Activated CD4-positive, CD25-positive, alpha-beta regulatory T cell treated with anti-CD3 and anti-CD28 coated beads, Interleukin-2, amount 50 U/mL, for 24 hours (primary cell): ENCODE measurements at places on chromosomes 2 and 18.
A peak's percentile ranks its signal among the peaks of the same experiment; 100 is the strongest.

DNA sequence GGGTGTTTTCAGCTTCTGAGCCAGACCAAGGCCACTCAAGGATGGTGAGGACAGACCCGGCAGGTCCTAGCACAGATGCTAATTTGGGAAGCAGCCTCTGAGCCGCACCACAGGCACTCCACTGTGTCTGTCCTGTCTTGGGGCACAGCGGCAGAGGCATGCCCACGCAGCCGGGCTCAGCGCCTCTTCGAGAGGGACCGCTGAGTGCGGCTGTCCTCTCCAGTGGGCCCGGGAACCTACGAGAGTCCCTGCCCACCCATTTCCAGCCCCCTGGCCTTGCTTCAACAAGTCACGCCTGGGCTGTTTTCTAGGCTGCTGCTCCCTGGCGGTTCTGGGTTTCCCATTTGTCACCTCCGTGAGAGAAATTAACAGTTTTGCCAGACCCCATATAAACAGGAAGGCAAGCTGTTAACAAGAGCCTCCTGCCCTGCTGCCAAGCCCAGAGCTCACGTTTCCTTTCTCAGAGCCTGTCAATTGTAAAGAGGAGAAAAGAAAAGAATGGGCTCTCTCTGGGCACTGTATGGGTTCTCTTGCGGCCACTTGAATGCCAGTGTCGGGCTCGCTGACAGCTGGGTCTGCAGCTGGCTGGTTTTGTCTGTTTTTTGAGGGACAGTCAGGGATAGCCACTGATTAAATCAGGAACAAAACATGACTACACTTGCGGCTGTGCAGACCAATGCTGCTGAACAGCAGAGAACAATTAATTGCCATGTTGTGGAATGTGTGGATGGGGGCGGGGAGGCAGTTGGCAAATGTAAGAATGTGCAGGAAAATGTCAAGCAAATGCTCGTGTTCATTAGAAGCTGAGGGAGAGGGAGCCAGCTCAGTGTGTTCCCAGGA is 30.6 kb downstream of the TMEM17 start:
- peak; percentile 27 for ATAC-seq

DNA sequence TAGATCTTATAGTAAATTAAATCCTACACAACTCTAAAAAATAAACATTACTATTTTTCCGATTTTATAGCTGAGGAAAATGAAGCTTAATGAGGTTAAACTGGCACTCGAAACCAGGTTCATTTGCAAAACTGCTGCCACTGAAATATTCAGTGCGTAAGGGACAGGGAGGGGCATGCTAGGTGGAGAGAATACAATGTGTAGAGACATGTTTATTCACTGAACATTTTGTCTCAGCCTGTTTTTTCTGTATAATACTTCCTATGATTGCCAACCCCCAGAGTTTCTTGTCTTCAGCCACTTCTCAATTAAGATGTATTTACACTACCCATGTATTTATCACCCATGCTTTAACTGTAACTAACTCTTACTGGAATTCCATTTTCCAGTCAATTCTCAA is 31.6 kb upstream of the ZNF804A start:
- ATAC-seq: no peak

DNA sequence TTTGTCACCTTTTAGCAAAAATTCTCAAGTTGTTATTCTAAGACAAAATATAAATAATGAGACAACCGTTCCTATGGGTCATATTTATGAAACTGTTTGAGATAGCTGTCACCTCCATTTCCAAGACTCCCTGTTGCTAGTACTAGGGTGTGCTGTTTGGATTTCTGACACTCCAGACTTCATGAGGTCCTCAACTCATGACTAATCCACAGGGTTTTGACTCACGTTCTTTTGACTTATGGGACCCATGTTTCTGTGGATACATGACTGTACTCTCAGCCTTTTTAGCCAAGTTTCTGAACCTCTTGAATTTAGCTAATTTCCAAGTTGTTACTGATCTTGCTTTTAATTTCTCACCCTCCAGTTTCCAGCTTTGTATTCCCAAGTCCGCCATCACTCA is 178.7 kb upstream of the FAM98A start:
- no peak for ATAC-seq

DNA sequence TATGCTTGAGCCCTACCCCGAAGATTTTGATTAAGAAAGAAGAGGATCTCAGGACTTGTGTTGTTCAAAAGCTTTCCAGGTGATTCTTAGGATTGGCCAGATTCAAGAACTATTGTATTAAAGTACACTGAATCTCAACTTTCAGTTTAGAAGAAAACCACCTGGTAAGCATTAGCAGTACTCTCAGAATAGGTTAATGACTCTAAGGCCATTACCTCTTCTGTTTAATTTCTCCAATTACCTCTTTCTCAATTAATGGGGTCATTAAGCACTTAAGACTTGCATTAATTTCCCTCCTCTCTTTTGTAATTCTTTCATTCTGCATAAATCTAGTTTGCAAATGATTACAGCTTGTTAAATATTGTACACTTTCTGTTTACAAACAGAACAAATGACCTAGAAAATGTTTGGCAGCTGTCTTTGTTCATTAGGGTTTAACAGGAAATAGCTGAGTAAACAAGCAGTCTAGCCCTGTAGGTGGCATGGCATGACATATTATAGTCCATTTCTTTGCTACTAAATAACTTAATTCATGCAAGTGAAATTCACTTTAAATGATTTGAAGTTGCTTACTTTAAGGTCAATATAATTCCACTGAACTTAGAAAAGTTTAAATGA is 20.4 kb upstream of the TDRD15 start:
- ATAC-seq: no peak

- ATAC-seq: no peak
These were observed 118.7 kb upstream of the KCTD1 start for GRCh38 chr18:26667046-26667445.

DNA sequence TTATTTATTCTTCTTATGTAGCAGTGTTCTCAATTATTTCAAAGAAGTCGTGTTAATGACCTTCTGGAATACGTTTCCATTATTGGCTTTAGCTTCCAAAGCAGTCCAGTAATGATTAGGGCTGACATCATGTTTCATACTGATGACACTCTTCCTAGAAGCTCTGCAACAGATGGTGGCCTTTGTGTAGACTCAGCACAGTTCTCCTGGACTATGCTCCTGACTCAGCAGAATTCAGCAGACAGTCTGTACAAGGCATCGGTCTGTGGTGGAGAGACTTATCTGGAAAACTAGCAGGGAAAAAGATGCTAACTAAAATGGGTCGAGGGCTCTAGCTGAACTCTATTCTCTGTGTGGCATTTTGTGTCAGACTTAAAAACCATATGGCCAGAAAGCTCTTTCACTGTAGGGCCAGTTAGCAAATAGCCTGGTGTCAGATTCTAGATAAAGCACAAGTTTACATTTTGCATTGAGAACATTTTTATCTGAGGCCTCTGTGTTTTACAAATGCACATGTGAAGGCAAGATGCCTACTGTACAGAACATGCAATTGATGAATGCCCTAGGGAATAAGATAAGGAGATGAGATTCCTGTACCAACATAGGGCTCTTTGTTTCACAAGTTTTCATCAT is 35.1 kb downstream of the GULP1 start:
- ATAC-seq: no peak

DNA sequence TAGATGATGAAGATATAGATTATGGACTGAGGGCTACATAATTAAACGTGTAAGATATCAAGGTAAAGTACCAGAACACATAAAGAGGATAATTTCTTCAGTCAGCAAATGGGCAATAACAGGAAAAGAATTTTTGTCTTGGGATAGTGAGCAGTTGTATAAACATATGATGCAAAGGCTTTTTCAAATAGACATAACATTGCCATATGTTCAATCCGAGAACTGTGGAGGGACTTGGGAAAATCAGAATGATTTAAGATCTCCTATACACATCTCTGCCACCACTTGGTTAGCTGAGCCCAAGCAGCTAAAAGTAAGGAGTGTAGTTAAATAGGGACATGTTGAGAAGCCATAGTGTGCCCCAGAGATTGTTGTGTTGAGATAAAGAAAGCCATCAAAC is 287.6 kb upstream of the ZNF521 start:
- no peak for ATAC-seq

DNA sequence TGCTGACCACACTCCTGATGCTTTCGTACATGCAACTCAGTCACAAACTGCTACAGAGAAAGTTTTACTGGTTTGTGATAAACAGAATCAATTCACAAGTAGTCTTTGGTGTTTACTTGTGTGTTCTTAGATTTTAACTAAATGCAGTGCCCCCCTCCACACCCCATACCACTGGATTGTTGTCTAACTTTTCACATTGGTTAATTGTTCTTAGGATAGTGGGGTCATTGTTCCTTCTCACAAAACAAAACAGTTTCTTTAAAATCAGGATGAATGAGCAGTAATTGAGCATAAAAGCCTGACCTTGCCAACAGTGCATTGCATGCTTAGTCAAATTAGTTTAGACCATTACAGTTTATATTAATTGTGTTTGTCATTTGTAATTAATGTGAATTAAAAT is 14.1 kb upstream of the PNPT1 start:
- ATAC-seq: no peak

DNA sequence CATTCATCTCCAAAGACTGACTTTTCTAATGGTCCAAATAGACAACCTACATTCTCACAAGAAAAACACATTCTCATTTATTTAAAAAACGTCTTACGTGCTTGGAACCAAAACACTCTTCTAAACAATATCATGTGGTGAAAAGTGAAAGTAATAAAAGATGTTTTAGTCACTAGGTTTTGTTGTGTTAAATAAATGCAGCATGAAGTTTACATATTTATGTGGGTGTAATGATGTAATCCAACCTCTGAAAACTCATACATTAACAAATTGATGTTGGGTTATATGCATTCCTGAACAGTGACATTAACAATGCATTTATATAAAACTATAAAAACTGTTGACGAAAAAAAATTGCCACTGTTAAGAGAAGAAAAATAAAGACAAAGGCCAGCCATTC is 55.1 kb upstream of the ACVR2A start:
- no peak for ATAC-seq

GRCh38 chr2:231128541-231128940 is 3.7 kb upstream of the HTR2B start:
- no peak for ATAC-seq

GRCh38 chr2:88239781-88240180 is 69.6 kb downstream of the THNSL2 start:
- ATAC-seq: no peak

DNA sequence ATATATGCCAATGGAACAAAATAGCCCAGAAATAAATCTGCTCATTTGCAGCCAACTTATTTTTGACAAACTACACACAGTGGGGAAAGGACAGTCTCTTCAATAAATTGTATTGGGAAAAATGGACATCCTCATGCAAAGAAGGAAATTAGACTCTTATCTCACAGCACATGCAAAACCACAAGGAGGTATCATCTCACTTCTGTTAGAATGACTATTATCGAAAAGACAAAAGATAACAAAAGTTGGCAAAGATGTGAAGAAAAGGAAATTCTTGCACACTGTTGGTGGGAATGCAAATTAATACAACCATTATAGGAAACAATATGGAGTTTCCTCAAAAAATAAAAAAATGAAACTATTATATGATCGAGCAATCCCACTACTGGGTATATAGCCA is 16.3 kb upstream of the WDR75 start:
- ATAC-seq: no peak

GRCh38 chr18:79283131-79283810 is 112.5 kb upstream of the NFATC1 start:
- no peak for ATAC-seq

- no peak for ATAC-seq
These were observed 36.4 kb upstream of the PHLPP1 start for GRCh38 chr18:62678847-62679485.

GRCh38 chr18:9771261-9771976 is 63.3 kb downstream of the RAB31 start:
- peak; percentile 32 for ATAC-seq

- ATAC-seq: no peak
These were observed 86.0 kb downstream of the STPG4 start for GRCh38 chr2:47068981-47069627.

GRCh38 chr18:45658756-45659155 is 43.5 kb downstream of the SLC14A2 start:
- ATAC-seq: no peak

DNA sequence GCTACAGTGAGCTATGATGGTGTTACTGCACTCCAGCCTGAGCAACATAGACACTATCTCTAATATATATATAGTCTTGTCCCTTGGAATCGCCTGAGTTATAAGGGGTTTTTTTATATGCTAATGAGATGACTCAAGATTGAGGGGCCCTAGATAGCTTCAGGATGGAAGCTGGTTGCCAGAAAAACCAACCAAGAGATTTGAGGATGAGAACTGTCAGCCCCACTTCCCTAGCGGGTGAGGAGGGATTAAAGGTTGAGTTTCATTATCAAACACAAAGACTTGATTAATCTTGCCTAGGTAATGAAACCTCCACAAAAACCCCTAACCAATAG is 12.6 kb upstream of the GALM start:
- ATAC-seq: no peak

- no peak for ATAC-seq
These were observed 14.6 kb upstream of the DYNC2LI1 start for GRCh38 chr2:43759195-43759594.

GRCh38 chr18:35688757-35689156 is 107.2 kb downstream of the GALNT1 start:
- no peak for ATAC-seq

GRCh38 chr2:99827296-99827999 is 314.9 kb downstream of the AFF3 start:
- ATAC-seq: no peak
